RWPE1 (cell line): ENCODE measurements at places on chromosomes 12 and 14.
A peak's percentile ranks its signal among the peaks of the same experiment; 100 is the strongest.

DNA sequence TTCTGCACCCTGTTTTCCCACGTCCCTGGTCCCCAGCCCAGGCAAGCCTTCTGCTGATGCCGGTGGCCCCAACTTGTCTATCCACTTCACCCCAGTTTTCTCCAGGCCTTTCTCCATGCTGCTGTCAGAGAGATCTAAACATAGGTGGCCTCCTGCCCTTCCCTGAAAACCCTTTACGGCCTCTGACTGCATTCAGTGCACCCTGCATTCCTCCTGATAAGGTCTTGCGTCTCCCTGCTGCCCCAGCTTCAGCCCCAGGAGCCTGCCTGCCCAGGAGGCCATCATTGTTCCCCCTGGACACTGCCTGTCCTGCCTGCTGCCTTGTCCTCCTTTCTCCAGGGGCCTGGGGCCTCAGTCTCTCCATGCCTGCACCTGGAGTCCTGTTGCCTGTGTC lies 29.8 kb downstream of the TRAF3 start:
- DNase-seq = no peak

DNA sequence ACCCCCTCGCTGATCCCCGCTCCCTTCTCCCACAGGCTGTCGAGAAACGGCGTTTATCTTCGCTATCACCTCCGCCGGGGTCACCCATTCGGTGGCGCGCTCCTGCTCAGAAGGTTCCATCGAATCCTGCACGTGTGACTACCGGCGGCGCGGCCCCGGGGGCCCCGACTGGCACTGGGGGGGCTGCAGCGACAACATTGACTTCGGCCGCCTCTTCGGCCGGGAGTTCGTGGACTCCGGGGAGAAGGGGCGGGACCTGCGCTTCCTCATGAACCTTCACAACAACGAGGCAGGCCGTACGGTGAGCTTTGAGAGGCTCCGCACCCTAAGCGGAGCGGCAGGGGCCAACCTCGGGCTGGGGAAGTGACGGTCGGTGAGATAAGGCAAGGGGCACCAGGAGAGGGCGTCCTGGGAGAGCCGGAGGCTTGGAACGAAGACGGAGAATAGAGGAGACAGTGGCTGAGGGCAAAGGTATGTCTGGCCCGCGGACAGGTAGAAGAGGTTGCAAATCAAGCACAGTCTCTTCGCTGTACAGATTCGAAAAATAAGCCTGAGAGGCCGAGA lies 2.3 kb downstream of the WNT1 start:
- DNase-seq = no peak

- peak; percentile 91 for DNase-seq
Measured at GRCh38 chr14:101480747-101481530, 80.4 kb upstream of the DIO3 start.

DNA sequence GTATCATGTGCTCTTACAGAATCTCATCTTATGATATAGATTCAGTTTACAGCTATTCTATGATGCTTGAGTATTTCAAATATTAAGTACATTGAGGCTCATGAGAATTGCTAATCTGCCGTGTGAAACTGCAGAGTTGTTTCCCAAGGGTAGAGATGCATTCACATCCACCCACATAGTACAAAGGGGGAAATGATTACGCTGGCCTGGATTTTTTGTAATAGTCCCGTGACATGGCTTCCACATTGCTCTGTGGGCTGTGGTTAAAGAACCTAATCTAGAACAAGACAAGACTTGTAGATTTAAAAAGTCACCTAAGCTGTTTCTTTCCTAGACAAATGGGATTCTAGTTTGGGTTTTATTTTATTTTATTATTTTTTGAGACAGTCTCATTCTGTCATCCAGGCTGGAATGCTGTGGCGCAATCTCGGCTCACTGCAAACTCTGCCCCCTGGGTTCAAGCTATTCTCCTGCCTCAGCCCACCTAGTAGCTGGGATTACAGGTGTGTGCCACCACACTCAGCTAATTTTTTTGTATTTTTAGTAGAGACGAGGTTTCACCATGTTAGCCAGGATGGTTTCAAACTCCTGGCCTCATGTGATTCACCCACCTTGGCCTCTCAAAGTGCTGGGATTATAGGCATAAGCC lies 13.0 kb upstream of the RIOX1 start:
- peak; percentile 53 for DNase-seq

- no peak for DNase-seq
Measured at GRCh38 chr12:81517296-81517695, 241.9 kb downstream of the PPFIA2 start.

DNA sequence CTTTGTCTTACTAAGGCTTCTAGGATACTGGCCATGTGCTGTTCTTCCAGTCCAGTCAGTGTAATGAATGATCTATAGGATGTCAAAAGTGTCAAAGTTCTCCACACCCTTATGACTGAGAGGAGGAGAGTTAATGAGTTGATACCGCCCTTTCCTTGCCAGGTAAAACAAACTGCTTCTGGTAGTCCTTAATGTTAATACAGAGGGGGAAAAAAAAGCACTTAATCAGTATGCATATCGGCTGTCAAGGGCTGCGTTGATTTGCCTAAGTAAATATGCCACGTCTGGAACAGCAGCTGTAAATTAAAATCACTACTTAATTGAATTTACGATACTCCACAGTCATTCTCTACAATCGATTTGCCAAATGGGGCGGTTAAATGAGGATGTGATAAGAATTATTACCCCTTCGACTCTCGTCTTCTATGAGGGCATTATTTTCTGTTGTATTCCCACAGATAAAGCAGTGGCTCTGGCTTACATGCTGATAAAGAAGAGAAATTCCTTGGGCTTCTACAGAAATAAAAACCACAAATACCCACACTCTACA lies 416.0 kb downstream of the KCNH5 start:
- DNase-seq = no peak

DNA sequence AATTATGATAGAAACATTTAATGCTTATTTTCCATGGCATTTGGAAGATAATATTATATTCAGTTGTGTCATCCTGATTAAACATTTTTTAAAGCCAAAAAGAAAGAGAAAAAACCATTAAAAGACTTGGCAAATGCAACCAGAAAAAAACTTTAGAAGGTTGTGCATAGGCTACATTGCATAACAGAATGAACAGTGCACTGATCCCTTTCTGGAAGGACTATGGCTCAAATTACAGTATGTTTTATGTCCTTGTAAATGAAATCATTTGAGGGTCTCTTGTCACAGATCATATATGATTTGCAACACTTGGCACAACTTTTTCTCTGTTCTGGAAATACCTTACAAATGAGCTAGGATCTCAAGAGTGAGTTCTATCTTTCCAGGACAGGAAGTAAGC lies 275.2 kb upstream of the FLRT2 start:
- DNase-seq = no peak

GRCh38 chr12:110791589-110791988 lies 48.9 kb upstream of the PPP1CC start:
- no peak for DNase-seq

DNA sequence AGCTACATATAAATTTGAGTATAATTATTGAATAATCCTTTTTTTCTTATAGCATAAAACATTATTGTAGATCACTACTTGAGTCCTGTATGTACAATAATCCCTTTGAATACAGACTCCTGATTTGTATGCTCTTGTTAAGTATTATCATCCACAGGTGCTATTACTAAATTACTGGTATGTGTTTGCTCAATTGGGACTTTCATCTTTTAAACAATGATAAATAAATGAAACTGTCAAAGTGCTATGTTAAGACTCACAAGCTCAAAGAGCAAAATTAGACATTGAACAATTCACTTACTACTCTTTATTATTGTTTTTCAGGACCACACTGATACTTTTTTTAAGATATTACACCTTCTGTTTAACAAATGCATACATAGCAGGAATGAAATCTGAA lies 17.8 kb downstream of the MIA2 start:
- DNase-seq = no peak

- DNase-seq = peak; percentile 3
Measured at GRCh38 chr12:56645201-56645716, 525 bp downstream of the ATP5F1B start.

DNA sequence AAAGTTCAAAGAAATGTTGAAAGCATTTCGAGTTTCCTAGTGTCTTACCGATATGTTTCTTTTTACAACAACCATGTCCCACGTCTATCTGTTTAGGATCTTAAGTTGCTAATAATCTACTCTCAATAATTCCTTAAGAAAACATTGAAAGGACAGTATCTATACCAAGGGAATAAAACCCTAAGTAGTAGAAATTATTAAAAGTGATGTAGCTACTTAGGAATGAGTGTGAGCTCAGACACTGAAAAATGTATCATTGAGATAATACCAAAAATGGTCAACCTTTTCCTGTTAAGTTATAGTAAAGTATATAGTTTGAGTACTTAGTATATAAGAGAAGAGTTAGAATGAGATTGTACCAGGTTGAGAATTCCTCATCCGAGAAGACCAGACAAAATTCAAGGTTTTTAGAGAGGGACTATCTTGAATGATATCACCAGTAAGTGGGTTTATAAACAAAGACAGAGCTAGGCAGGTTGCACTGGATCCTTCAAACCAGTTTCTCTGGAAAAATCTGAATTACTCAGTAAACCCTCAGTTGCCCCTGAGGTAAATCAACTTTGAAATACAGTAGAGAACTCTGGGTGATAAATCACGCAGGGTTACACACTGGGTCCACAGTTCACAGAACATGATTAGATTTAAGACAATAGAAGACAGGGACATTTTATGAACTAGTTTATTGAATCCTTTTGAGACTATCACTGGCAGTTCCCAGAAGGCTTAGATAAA lies 96.8 kb downstream of the ERGIC2 start:
- DNase-seq = no peak

DNA sequence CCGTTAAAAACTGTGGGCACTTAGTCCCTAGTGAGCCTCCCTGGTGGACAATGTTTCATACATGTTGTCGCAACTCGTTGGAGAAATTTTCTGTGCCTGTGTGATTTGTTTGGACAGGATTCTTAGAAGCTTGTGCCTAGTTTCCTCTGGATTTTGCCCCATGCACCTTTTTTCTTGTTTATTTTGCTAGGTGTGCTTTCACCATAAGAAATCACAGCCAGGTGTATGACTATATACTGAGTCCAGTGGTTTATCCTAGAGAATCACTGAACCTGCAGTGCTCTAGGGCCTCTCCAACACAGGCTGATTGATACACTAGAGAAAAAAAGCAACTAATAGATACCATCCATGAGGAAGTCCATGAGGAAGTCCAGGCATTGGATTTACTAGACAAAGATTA lies 33.1 kb upstream of the OASL start:
- DNase-seq = no peak

DNA sequence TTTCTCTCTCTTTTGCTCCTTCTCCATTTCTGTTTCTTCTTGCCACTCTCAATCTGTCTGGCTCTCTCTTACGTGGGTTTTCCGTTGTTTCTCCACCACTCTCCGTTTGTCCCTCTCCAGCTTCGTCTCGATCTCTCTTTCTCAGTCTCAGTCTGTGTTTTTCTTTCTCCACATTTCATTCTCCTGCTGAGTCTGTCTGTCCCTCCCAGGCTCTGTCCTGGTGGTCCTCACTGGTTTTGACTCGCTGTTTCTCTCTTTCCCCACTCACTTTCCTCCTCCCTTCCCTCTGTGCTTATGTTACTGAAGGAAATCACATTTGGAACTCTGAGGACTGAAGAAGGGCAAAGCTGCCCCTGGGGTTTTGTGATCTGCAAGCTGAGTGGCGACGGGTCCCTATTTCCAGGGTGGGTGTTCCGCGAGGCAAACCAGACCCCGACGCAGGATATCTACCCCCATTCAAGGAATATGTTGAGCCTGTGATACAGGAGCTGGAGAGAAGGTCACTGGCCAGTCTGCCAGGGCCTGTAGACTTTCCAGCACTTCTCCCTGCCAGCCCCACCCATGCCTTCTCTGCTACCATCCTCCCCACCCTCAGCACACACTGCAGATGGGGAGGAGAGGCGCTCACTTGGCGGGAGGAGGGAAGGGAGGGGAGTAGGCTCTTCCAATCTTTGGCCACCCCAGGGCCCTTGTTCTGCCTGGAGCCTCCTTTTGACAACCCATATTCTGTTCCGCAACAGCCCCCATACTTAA lies 102.7 kb upstream of the MAP1LC3B2 start:
- DNase-seq = no peak

DNA sequence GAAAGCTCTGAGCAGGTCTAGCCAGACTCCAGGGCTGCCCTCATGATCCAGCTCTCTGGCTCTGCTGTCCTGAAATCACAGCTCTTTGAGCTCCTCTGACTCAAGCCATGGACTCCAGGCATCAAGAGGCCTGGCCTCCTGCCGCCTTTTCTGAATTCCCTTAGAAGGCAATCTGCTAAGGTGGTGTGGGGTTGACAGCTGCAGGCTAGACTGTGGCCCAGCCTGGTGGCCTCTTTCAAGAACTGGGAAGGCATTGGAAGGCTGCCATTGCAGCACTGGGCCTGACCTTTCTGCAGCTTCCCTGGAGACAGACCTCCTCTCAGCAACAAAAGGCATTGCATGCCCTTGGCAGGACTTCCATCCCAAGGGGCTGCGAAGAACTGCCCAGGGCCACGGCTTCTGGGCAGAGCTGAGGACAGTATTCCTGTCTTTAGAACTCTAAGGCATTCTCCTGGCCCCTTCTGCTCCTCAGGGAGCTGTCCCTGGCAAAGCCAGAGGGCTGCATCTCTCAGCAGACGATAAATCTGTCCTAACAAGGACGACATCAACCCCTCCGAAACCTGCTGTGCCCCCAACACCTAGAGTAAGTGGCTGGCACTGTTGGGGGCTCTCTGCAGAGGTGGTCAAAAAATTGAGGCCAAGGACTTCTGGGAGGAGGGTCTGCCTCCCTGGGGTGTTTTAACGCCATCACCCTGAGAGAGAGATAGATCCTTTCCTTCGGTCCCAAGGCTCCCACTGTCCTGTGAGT lies 115.6 kb downstream of the RBM19 start:
- DNase-seq = no peak

DNA sequence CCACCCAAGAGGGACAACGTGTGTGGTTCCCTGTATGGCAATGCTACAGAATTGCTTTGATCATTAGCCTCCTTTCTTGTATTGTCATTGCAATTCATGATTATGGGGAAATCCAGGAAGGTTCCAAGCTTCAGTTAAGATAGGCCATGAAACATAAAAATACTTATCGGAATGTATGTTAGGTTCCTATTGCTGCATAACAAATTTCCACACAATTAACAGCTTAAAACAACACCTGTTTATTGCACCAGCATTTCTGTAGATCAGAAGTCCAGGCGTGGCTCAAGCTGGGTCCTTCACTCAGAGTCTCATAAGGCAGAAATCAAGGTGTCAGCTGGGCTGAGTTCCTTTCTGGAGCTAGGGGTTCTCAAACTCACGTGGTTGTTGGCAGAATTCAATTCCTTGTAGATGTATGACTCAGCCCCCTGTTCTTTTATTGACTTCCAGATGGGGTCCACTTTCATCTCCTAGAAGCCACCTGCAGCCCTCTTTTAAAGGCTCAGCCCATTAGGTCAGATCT lies 365.6 kb upstream of the TMPO start:
- DNase-seq = no peak

GRCh38 chr12:52976574-52977071 lies 27.7 kb downstream of the KRT18 start:
- no peak for DNase-seq

DNA sequence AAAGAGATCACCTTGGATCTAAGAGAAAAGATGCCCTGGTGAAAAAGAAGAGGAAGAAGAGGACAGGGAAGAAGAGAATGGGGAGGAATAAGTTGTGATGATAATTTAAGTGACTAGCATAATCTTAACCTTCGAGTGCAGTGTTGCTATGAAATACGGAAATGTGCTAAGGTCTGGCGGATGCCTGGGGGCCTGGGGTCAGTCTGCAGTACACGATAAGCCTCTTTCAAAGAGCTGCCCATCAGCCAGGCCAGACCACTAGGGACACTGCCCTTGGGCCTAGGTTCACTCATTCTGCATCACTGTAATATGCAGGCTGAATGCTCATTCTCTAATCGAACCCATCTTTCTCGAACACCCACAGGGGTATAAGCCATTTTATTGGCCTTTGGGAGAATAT lies 83.4 kb downstream of the PLEKHG3 start:
- no peak for DNase-seq

GRCh38 chr14:90034835-90035525 lies 26.8 kb upstream of the KCNK13 start:
- no peak for DNase-seq
